ENCODE measurements at places on chromosomes 4 and X.

- no peak for DNase-seq
Observed at GRCh38 chrX:133685822-133686221, 270.5 kb upstream of the GPC4 start.

DNA sequence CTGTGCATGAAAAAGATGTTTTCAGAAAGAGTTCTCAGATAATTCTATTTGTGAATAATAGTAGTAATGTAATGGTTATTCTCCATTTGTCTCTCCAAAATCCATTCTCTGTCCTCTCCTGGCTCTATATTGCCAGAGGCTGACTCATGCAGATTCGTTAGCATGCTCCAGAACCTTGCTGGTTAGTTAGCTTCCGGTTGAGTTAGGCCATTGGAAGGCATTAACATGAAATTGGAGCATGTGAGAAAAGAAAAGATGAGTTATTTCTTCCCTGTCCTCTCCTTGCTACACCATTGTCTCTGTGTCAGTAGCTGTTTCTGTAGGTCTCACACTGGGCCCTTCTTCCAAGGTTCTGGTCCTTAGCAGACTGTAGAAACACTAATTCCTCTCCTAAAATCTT lies 23.5 kb upstream of the PRDM8 start:
- no peak for DNase-seq

GRCh38 chr4:99389606-99390005 lies 37.1 kb upstream of the ADH1C start:
- DNase-seq: no peak

DNA sequence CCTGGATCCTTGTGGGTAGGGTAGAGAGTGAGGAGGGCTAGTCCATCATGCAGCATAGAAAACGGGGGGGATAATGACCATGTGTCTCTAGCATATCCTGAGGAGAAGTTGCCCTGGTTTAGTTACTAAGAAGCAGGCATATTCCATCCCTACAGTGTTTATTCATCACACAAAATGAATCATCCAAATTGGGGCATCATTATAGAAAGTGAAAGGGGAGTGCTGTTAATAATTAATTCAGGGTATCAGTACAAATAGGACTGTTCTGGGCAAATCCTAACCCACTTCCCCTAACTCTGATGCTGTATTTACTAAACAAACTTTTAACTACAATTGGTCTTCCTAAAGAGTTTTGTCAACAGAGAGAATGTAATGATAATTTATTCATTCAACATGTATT lies 281.1 kb upstream of the ARX start:
- no peak for DNase-seq

DNA sequence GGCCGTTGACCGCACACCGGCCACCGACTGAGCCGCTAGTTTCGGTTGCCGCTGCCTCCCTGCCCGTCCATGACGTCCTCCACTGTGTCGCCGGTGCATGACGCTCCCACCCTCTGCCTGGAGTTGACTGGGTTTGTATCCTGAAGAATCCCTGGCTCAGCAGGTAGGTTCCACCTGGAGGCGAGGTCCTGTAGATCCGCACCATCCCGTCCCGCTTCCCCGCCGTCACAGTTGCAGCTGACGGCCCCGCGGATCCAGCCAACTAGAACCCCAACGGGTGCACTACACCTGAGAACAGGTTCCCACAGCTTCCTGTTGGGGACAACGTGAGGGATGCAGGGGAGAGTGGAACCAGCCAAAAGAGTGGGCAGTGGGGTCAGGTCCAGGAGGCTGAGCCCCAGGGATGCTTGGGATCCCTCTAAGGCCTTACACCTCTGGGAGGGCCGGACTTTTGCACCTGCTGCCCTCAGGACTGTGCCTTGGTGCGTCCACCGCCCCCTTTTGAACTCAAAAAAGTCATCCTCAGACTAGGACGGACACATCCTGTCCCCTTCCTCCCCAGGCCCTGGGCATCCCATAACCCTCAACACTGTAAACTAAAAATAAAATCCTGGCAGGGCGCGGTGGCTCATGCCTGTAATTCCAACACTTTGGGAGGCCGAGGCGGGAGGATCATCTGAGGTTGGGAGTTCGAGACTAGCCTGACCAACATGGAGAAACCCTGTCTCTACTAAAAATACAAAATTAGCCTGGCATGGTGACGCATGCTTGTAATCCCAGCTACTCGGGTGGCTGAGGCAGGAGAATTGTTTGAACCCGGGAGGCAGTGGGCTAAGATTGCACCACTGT lies 1.1 kb upstream of the SLBP start:
- DNase-seq: peak; percentile 15
